Dermis lymphatic vessel endothelial cell (primary cell): ENCODE measurements at places on chromosomes 1 and 21. TPM values are rescaled to one million over a fixed set of nuclear protein-coding genes. Genes with fewer than 3 reads are reported as not detected.

ADGRL4 gene
- 83.5 and 121 TPM in 2 replicates for total RNA-seq

TRIM45 gene
- 0.98 and 1.3 TPM in 2 replicates for total RNA-seq

COL11A1 gene
- total RNA-seq: 0.33 TPM in 1 of 2 replicates, not detected in the other

S100A14 gene
- 0.43 TPM in 1 of 2 replicates, not detected in the other for total RNA-seq

AMPD1 gene
- total RNA-seq: not detected in 2 replicates

MNDA gene
- total RNA-seq: not detected in 2 replicates

HFM1 gene
- 0.11 and 0.69 TPM in 2 replicates for total RNA-seq

HMCN1 gene
- 16.8 and 24.2 TPM in 2 replicates for total RNA-seq

PEX10 gene
- total RNA-seq: 27.7 and 30.8 TPM in 2 replicates

LHX4 gene
- total RNA-seq: not detected in 2 replicates

EXO1 gene
- total RNA-seq: 1.7 and 2.1 TPM in 2 replicates

SOX13 gene
- total RNA-seq: 5.4 and 6.5 TPM in 2 replicates

MANEAL gene
- total RNA-seq: 0.54 and 0.69 TPM in 2 replicates

LORICRIN gene
- total RNA-seq: not detected in 2 replicates

LCK gene
- total RNA-seq: 0.11 and 0.17 TPM in 2 replicates
